Stimulated activated CD8-positive, alpha-beta memory T cell treated with anti-CD3 and anti-CD28 coated beads, Interleukin-4, amount 100 ng/mL, for 4 hours (primary cell): ENCODE measurements at places on chromosomes 7 and 10.

DNA sequence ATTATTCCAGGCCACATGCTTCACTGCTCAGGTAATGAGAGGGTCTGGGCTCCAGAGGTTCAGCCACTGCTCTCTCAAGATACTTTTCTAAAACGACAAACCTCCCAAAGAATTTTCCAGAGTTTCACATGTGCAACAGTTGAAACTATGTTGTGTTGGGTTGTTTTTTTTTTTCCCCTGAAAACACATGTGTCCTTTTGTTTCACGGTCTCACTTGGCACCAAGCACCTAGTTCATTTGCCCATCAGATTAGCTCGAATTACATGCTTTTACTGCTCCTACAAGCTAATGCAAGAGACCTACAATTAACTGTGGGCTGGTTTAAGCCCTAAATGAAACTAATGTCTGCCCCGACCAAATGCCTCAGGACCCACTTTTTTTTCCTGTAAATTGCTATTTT is 313.3 kb downstream of the FGFR2 start:
- DNase-seq = no peak

DNA sequence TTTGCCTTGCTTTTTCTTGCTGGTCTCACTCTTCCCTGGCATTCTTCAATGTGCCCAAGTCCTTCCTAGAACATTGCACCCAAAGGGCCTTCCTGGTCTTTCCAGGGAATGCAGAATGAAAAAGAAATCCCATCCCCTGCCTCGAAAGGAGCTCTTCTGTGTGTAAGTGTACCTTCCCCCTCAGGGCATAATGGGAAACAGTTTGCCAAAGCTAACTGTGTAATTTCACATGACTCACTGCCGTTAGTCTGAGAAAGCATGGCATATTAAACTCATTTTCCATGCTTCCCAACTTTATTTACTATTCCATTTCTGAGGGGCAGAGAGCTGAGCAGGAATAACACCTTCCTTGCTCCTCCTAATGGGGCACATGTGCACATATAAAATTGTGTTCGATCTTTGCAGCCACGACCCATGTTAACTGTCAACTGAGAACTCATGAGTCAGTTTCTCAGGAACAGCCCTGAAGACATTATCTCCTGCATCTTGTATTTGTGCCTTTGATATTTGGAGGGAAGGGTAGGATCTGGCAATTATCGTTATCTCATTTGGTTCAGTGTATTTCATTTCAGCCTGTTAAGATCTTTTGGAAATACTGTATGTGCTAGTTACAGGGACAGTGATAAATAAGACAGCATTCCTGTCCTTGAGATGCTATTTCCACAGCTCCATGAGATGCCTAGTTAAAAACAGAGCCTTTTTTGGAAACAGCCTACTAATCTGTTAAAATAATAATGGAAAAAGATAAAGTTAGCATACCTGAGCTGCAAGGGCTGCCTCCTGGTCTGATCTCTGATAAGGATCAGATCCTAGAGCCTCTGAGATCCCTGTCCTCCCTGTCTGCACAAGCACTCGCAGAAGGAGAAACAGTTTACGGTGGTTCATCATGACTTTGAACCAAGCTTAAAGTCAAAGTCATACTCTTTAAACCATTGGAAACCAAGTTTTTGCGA is 42.3 kb downstream of the IKZF1 start:
- no peak for DNase-seq

- no peak for DNase-seq
Measured at GRCh38 chr7:13908667-13909397, 80.6 kb downstream of the ETV1 start.

DNA sequence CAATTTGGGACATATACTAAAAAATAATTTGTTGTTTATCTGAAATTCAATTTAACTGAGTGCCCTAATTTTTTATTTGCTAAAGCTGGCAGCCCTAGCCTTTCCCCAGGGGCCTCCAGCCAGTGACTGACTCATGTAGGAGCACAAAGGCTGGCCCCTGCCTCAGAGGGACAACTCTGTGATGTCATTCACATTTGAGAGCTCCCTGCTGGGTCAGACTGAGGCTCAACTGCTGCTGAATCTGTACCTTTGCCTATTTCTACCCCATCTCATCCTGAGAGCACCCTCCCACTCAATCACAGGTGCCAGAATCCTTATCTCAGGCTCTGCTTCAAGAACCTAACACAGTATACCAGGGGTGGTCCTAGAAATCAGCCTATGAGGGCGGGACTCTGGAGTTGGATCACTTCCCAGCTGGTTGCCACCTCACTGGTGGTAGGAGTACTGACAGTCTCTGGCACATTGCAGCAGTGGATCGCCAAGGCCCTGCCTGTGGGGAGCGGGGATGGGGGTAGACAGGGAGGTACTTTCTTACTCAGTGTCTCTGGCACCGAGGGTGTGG is 11.6 kb downstream of the GCK start:
- DNase-seq = no peak

GRCh38 chr10:123743441-123744223 is 77.5 kb downstream of the GPR26 start:
- no peak for DNase-seq

- DNase-seq = no peak
Measured at GRCh38 chr10:108970016-108970415, 953.3 kb downstream of the XPNPEP1 start.

DNA sequence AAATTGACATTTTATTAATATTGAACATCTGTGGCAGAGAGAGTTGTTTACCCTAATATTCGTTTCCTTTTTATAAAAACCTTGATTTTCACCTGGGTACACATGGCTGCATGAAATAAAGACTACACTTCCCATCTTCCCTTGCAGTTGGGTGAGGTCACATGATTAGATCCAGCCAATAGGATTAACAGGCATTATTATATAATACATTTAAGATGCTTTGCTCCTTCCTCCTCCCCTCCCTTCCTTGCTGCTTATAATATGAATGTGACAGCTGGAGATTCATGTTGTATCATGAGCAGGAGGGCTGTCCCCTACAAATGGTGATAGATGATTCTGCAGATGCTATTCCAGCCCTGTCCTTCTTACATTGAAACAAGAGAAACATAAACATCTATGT is 146.6 kb downstream of the SH2D4B start:
- no peak for DNase-seq
